ENCODE measurements at places on chromosomes 2 and 18.

DNA sequence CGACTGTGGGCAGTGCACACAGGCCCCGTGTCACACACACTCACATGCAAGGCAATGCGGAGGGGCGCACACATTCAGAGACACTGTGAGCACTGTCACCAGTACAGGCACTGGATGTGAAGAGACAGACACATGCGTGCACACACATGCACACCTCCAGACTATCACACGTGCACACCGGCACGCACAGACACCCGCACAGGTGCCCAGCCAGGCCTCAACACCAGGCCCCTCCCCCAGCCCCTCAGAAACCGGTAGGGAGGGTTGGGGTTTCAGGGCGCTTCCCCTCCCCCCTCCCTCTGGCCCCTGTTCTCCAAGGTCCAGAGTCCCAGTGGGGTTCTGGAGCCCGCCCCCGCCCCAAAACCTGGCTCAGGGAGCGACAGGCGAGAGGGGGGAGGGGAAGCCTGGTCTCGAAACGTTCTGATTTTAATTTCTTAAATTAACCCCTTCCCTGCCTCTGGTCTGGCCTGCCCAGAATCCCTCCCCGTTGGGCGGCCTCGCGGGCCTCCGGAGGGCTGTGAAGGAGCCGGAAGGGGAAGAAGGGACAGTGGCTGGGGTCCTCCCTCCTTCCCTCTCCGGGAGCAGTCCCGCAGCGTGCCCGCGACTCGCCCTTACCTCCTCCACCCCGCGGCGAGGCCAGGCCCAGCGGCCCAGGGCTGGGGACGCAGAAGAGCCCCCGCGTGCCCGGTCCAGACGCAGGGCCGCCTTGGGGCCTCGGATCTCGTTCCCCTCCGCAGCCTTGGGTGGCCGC, 558 bp downstream of the FBXO41 start:
- DNase-seq: no peak

- peak; percentile 27 for DNase-seq
Measured at GRCh38 chr18:35143622-35144596, 96.9 kb upstream of the ZNF397 start.

- no peak for DNase-seq
Measured at GRCh38 chr2:63347361-63347760, 240.9 kb downstream of the WDPCP start.

DNA sequence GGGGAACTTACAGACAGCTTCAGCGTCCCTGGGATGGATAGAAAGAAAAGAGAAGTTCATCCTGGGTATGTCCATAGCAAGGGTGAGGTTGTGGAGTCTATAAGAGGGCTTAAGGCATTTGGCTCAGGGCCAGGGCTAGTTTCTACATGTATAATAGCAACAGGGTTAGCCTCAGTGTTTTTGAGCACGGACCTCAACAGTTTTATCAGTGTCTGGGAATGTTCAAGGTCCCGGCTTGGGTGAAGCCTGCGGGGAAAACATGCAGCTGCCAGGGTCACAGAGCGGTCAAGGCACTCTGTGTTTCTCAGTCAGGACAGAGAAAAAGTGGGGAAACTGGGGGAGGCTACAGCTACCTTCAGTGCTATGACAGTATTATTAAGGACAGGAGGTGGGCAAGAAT, 427.7 kb upstream of the HS6ST1 start:
- no peak for DNase-seq

DNA sequence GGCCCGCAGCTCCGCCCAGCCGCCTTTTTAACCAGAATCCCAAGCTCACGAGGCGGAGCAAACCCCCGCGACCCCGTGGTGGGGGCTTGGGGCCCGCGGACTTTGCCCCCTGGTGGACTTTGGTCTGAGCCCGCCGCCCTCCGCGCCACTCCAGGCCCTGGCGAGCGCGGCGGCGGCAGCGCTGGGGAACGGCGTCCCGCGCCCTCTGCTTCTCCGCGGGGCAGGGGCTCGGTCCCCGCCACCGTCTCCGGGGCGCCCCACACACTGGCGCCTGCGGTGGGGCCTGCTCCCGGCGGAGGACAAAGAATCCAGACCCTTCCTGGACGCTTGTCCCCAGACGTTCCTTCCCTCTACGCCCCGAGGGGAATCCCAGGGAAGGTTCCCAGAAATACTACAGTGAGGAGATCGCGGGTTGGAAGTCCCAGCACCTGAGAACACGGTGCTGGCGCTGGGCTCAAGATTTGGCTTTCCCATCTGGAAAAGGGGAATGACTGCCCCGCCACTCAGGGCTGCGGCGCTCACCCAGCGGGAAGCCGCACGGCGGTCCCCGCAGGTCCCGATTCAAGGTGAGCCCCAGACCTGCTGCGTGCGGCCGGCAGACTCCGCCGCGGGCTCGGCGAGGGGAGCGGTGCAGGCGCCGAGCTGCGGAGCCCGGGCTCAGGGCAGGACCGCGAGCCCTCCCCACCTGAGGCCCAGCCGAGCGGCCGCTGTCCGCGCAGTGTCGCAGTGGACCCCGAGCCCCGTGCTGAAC, at the start of gene HAAO:
Gene HAAO, minus strand, starts transcription at position 1 of the 751 bp plus-strand sequence. CDS start 47 bp downstream, outside the sequence.
- no peak for DNase-seq

- peak; percentile 12 for DNase-seq
Measured at GRCh38 chr18:48230467-48231113, 178.6 kb downstream of the ZBTB7C start.

DNA sequence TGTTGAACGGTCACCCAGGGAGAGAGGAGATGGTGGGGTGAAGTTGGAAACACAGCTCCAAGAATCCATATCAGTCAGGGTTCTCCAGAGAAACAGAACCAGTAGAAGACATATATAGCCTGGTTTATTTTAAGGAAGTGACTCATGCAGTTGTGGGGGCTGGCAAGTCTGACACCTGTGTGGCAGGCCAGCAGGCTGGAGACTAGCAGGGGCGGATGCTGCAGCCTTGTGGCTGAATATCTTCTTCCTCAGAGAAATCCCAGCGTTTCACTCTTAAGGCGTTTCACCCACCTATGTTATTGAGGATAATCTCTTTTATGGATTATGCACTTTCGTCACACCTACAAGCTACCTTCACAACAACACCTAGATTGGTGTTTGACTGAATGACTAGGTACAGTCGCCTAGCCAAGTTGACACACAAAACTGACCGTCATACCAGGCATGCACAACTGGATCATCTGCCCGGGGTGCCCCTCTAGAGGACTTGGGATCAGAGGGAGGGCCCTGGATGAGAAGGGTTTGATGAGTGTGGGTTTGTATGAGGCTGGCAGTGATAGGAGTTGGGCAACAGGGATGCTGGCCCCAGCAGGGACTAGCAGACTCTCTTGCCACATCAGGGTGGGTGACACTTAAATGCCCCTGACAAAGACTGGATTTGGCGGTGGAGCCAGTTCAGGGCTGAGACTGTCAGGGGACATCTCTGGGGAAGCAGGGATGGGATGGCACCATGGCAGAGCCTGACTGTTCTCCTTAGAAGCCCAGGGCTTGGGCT, 23.4 kb downstream of the MROH2A start:
- DNase-seq: no peak
